ENCODE measurements at places on chromosomes 3 and 15. TPM values are rescaled to one million over a fixed set of nuclear protein-coding genes. Genes with fewer than 3 reads are reported as not detected.
A peak's percentile ranks its signal among the peaks of the same experiment; 100 is the strongest.

The TGM4 gene
- not detected for total RNA-seq

The KLHL40 gene
- total RNA-seq: not detected

The EFCAB12 gene
- total RNA-seq: 0.81 TPM

The RAB6B gene
- total RNA-seq: not detected

The XIRP1 gene
- 0.62 TPM for total RNA-seq

The GPR156 gene
- total RNA-seq: not detected

The ZNF660 gene
- total RNA-seq: 0.48 TPM

The CNTN3 gene
- total RNA-seq: not detected

The PPP1R2 gene
- 99.7 TPM for total RNA-seq

The LMCD1 gene
- total RNA-seq: 0.81 TPM

The MYRIP gene
- not detected for total RNA-seq

The MED12L gene
- 2.0 TPM for total RNA-seq

The SIDT1 gene
- 14.9 TPM for total RNA-seq

DNA sequence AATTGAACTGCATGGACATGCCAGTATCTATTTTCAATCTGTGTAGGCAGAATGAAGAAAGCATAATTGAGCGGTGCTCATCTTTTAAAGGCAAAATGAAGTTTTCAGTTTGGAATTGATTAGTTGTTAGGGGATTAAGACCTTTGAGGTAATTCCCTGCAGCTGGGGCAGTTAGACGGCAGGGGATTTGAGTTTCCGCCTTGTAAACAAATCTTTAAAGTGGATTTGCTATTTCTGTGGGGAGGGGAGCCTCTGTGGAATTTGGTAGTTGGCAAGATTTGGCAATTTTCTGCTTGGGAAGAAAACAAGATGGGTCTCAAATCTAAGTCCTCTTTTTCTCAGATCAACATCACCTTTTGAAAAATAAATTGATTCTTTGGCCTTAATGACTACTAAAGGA lies 212.5 kb upstream of the CNTN6 start:
- DNase-seq: no peak

- DNase-seq: peak; percentile 68
These were observed 451 bp downstream of the CHCHD4 start for GRCh38 chr3:14124223-14124614.

DNA sequence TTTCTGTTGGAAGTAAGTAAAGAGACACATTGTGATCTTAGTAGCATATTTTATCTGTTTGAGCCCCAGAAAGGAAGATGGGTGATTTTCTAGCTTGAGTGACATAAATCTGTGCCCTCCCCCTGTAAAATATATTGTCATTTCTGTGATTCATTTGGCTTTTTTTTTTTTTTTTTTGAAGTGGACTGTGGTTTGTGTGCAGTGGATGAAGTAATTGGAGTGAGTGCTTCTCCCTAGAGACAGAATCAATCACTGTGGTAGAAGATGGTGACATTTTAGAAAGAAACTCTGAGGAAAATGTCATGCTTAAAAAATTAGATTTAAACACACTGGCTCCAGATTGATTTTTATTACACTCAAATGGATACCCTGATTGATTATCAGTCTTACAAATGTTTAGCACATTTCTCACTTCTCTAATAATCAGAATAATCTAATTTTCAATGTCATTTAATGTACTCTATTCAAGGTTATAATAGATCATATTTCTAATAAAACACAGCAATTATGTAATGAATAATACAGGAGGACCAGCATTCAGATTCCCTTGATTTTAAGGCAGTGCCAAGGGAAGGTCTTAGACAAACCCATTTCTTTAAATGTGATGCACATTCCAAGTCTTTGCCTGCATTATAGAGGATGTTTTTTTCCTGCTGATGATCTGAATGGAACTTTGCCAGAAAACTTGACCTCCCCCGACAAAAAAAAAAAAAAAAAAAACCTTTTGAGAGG lies 116.6 kb downstream of the TOP2B start:
- DNase-seq: no peak

- DNase-seq: no peak
These were observed 43.8 kb downstream of the SPSB4 start for GRCh38 chr3:141094790-141095545.

- DNase-seq: no peak
These were observed 54.2 kb downstream of the RPL39L start for GRCh38 chr3:187085021-187085666.

GRCh38 chr15:69561071-69561784 lies 108.6 kb downstream of the RPLP1 start:
- DNase-seq: no peak

DNA sequence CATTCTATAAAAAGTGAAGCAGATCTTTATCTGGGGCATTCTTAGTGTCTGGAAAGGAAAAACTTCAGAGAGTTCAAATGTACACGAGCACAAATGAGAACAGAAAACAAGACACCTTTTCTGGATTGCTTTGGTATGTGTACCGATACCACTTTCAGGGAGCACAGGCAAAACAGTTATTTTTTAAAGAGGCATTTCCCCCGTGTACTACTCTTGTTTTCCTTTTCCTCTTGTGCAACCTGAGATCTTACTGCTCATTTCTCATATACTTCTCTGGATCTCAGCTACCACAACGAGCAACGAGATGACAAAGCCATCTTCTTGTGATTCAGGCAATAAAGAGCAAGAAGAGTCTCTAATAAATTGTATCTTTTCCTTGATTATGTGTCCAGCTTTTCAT lies 463.6 kb downstream of the SHQ1 start:
- DNase-seq: peak; percentile 20

DNA sequence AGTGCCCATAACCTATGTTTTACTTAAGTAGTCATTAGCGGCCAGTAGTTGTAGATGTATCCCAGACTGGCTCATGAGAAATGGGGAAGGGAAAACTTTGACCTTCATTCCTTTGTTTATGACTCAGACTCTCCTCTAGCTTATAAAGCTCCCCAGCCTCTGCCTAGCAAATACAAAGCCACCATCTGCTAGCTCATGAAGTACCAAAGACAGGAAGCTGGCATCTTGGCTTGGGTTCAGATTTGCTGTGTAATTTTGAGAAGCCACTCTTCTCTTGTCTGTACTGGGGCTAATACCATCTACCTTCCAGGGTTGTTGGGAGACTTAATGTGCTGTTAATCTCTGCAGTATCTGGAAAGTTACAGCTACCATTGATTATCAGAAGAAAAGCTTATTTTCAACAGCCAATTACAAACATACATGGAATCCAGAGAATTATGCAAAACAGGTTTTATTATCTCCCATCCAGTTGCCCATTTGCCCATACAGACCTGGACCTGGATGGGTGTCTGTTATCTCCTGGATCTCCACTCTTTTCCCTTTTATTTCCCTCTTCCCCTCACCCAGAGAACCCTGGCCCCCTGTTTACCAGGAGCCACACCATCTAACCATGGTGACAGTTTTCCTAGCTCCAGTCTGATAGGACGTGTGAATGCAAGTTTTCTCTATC lies 153.8 kb downstream of the SEMA6D start:
- no peak for DNase-seq

GRCh38 chr15:72106068-72106467 lies 11.9 kb downstream of the MYO9A start:
- DNase-seq: no peak

- DNase-seq: no peak
These were observed 1.0 kb upstream of the CXCR6 start for GRCh38 chr3:45942051-45942825.

DNA sequence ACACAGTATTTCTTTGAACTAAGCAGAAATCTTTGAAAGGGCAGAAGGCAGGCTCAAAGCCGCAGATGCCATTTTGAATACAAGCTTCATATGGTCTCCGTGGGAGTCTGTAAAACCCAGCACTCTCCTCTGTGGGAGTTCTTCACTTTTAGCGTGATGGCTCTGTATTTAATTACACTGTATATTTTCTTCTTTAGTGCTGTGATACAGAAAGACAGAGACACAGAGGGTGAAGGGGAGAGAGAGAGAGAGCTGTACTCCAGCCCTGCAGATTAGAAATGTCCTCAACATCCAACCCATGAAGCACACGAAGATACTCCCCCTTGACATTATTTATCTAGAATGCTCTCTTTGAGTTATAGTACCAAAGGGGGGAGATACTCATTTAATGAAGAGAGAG lies 752.6 kb upstream of the NR2F2 start:
- no peak for DNase-seq

DNA sequence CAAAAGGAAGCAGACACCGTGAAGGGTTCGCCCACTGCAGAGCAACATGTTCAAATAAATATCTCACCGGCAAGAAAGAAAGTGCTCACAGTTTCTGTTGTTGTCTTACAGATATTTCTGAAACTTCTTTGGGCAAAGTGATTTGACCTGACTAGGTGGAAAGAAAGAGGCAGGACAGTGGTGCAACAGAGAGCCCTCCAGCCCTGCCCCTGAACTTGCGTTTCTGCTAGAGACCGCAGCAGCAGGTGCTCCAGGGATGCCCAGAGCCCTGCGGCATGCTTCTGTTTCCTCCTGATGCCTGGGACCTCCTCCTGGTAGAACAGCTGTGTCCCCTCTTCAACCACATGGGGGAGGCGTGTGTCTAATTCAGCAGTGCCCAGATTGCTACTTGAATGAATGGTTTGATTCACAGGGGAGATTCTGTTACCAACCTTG lies 123.4 kb downstream of the ATP10A start:
- DNase-seq: peak; percentile 66

GRCh38 chr3:16085884-16086608 lies 88.4 kb upstream of the GALNT15 start:
- no peak for DNase-seq

DNA sequence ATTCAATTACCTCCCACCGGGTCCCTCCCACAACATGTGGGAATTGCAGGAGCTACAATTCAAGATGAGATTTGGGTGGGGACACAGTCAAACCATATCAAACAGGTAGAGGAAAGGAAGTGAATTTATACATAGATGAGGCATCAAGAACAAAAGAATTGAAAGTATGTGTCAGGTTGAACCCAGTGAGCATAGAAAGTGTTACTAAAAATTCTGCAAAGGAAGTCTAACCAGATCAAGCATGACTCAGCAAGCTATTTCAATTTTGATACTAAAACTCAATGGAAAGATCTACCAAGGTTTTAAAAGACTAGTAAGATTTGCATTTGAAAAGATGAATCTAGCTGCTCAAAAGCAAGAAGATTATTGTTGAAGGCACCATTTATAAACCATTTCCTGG lies 323.0 kb downstream of the ROBO2 start:
- no peak for DNase-seq

DNA sequence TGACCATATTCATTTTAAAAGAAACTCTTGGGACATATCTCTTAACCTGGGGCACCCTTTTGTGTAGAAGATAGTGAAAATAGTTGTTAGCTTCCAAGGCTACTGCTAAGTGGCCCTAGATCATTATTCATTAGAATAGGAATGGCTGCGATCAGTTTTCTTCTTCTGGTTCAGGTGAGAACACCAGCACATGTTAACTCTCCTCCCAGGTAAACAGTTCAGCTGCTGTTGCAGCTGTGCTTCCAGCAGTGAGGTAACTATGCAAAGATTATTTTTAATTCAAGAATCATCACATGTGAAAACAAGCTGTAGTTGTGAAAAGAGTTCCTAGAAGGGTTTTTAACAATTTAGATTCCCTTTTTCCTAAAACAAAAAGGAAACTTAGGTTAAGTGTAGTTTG lies 43.3 kb downstream of the ZPLD1 start:
- no peak for DNase-seq

DNA sequence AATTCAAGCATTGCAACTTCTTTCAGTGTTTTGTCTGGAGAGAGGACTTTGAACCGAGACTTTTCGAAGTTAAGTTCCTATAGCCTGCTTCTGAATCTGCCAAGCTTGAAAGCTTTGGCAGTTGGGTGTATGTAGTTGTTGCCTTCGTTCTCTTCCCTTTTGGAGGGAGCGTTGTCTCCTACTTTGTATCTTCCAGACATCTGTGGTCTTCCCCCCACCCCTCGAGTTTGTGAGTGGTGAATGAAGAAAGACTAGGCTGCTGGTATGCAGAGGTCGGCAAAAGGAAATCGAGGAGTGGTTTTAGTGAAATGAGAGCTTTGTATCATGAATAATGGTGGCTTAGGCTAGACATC lies 1.3 kb downstream of the CTNNB1 start:
- DNase-seq: peak; percentile 41

GRCh38 chr15:95734422-95735316 lies 595.8 kb upstream of the NR2F2 start:
- DNase-seq: peak; percentile 11

DNA sequence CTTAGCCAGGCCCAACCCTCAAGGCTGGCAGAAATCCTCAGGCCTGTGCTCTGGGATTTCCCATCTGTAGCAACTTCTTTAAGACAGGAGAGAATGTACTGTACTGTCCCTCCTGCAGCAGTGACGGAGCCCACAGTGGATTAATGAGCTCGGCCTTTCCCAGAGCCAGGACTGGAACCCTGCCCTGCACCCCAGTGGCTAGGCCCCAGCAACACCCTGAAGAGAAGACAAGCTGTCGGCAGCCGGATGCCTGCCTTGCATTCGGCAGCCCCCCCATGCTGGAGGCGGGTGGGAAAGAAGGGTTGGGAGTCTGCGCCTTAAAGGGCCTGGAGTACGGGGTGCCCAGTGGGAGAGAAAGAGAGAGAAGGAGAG lies 32.0 kb downstream of the KLHL25 start:
- no peak for DNase-seq

- no peak for DNase-seq
These were observed 390.2 kb upstream of the SGO1 start for GRCh38 chr3:20576228-20576627.

- DNase-seq: peak; percentile 6
These were observed 29.5 kb downstream of the ZNF662 start for GRCh38 chr3:42935472-42935871.

GRCh38 chr15:55348281-55348778 lies 29.3 kb downstream of the PIGB start:
- no peak for DNase-seq

GRCh38 chr15:51131596-51132290 lies 37.0 kb upstream of the TNFAIP8L3 start:
- no peak for DNase-seq

DNA sequence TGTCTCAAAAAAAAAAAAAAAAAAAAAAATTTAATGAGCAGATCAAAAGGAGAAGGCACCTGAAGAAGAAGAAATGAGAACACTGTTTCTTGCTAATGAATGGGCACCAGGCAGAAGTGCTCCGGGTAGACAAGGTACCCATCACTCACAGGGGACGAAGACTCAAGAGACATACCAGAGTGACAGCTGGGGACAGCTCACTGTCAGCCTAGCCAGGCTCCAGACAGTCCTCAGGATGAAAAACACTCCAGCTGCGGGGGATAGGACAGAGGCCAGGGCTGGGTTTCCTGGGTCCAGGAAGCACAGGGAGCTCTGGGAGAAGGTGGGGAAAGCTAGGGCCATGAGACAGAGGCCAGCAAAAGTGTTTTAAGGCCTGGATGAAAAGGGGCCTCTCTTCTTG lies 48.5 kb upstream of the PARL start:
- DNase-seq: no peak

GRCh38 chr15:74381481-74381880 lies 14.0 kb upstream of the CYP11A1 start:
- no peak for DNase-seq

- no peak for DNase-seq
These were observed 182.6 kb downstream of the ARRDC4 start for GRCh38 chr15:98143116-98143515.

DNA sequence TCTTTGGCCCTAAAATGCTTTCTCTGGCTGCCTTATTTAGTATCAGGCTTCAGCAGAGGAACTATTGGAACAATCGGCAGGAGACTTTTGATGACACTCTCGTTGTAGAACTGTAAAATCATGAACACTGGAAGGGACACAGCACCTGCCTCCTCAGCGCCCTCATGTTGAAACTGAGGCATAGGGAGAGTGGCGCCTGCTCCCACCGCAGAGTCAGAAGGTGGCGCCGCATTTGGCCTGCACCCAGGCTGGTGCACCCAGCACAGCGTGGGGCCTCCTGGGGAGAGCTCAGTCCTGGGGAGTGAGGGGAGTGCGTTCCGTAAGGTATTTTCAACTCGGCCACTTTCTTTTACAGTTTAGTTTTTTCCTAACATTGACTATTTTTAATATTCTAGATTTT lies 78.2 kb upstream of the BLM start:
- no peak for DNase-seq

All from activated naive CD4-positive, alpha-beta T cell treated with anti-CD3 and anti-CD28 coated beads for 36 hours (primary cell).